T-helper 2 cell treated with Interferon-gamma antibody and Interleukin-4, amounts not matched to agents 5 μg/mL and 100 μg/mL, for 36 hours (primary cell): ENCODE measurements at places on chromosomes 3 and 15.

- no peak overlapping the region for H3K4me3 ChIP-seq
- H3K27ac ChIP-seq = no peak overlapping the region
- no peak for DNase-seq
- no peaks in the 10 kb centered on the region for H3K4me1 ChIP-seq
- no peaks in the 10 kb centered on the region for H3K27me3 ChIP-seq
These were observed 107.0 kb downstream of the ALCAM start for GRCh38 chr3:105473521-105474223.

- no peaks in the 10 kb centered on the region for H3K36me3 ChIP-seq
- DNase-seq = no peak
- no peak overlapping the region for H3K27ac ChIP-seq
These were observed 54.0 kb upstream of the GADL1 start for GRCh38 chr3:30948426-30948825.

DNA sequence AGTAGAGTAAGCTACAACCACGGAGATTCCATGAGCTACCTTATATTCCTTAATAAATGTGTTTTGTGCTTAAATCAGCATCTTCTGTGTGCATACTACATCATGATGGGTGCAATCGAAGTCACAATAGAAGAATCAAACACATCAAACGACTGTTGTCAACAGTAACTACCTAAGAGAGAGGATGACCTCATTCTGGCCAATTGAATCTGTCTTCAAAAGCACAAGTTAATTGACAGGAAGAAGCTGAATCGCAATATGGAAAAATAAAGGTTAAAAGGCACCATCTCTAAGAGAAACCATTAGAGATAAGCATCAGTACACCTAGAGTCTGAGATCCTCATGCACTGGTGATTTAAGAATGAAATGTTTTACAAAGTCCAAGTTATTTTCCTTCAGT lies 39.0 kb downstream of the CD200R1L start:
- peak overlapping the region; percentile 35 for H3K27ac ChIP-seq
- DNase-seq = no peak
- H3K4me3 ChIP-seq = no peak overlapping the region
- H3K4me1 ChIP-seq = peaks cover 25% of the 10 kb centered on the region
- peaks cover 4% of the 10 kb centered on the region for H3K36me3 ChIP-seq

- DNase-seq = no peak
- peaks cover 4% of the 10 kb centered on the region for H3K4me1 ChIP-seq
- H3K36me3 ChIP-seq = no peaks in the 10 kb centered on the region
- no peak overlapping the region for H3K27ac ChIP-seq
These were observed 57.6 kb upstream of the NR2E3 start for GRCh38 chr15:71752604-71753289.

DNA sequence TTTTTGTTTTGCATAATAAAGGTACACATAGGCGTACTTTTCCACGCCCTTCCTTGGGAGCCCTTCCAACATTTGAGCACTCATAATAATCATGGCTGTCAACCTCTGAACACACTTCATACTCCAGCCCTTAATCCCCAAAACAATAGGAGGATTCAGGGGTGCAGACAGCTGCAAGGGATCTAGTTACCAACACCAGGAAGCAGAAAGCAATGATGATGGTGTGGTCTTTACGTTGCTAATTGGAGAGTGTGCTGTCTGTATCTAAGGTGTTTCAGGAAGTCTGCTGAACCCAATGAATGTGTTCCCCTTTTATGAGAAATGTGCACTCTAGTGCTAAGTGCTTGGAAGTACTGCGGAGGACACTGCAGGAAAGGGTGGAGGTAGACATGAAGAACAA lies 60.3 kb upstream of the PDZRN3 start:
- no peaks in the 10 kb centered on the region for H3K27me3 ChIP-seq
- no peaks in the 10 kb centered on the region for H3K36me3 ChIP-seq
- no peak for DNase-seq
- no peak overlapping the region for H3K27ac ChIP-seq

DNA sequence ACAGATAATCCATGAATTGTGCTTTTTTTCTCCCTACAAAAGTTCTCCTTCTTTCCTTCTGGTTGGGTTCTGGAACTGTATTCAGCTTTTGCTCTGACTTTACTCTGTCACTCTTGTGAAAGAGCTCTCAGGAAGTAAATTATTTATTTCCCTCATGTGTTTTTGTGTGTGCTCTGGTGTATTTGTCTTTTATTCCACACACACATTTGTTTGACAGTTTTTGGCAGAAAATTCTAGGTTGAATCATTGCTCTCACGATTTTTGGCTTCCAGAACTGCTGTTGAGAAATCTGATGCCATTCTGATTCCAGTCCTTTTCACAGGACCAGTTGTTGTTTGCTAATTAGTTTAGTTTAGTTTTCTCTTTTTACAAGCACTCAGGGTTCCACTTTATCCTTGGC lies 172.8 kb downstream of the PLCH1 start:
- H3K4me3 ChIP-seq = no peak overlapping the region
- H3K36me3 ChIP-seq = no peaks in the 10 kb centered on the region
- H3K4me1 ChIP-seq = no peaks in the 10 kb centered on the region
- no peak for DNase-seq
- H3K27me3 ChIP-seq = peaks cover 39% of the 10 kb centered on the region
